ENCODE measurements at places on chromosomes 5 and 9. TPM values are rescaled to one million over a fixed set of nuclear protein-coding genes. Genes with fewer than 3 reads are reported as not detected.

The ADRB2 gene
- total RNA-seq = 2.8 TPM

The SLC6A3 gene
- not detected for total RNA-seq

The ZSWIM6 gene
- total RNA-seq = 12.5 TPM

The OBP2B gene
- total RNA-seq = not detected

The ACOT12 gene
- total RNA-seq = not detected

The IL4 gene
- total RNA-seq = not detected

The DNAJC18 gene
- total RNA-seq = 8.3 TPM

The PRSS3 gene
- total RNA-seq = not detected

The DMRTA1 gene
- total RNA-seq = 0.49 TPM

The CCDC152 gene
- 2.8 TPM for total RNA-seq

The HTR1A gene
- total RNA-seq = not detected

The PCDHB15 gene
- total RNA-seq = 0.24 TPM

The MYO10 gene
- 32.1 TPM for total RNA-seq

The TLR4 gene
- total RNA-seq = 3.2 TPM
